Anterior cingulate cortex (tissue), 58 donors: ENCODE measurements at places on chromosomes 2 and 18.

DNA sequence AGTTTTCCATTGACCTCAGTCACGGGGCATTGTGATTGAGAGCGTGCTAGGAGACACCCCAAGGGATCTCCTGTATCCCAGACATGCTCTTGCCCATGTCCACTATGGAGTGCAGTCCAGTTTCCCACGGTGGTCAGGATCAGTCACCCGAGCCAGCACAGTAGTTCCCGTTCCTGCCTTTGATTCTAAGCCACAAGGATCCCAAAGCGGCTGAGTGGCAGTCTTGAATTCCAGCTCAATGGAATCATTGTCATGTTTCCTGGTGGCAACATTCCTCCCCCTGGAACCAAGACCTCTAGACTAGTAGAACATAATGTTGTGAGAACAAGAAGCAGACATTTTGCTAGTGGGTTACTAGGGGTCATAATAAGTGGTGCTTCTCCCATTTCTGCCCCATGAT, 154.3 kb downstream of the SEPTIN10 start:
- DNase-seq: no peak

DNA sequence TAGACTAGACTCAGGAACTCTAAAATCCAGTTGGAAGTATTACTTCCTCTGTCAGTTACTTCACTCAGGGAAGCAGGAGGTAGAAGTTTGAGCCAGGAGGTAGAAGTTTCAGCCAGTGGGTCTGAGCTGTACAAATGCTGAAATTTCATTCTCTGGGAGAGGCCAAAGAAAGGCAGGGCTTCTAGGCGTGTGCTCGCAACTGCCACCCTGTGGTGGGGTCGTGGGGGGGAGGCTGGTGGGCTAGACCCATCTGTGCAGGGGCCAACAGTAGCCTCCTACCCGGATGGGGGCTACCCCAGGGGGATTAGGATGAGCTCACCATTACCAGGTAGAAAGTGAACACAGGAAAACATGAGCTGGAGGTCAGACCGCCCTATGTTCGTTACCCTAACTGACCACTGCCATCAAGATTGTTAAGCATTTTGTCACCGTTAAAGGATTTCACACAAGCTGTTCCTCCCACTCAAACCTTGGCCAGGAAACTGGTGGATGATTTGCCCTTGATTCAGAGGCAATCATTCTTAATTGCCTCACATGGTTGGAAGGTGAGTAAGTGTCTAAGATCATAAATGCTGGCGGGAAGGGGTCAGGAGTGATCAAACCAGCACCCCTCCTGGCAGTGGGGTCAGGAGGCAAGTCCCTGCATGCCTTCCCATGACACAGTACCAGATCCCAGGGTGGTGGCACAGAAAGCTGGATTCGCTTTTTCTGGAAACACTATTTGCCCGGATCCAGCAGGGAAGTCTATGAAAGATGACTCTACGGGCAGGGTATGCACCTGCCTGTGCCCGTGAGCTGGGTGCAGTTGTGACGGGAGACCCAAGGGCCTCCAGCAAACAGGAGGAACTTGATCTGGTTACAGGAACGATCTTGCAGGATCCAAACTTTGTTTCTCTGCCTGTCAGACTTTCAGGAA, 5.2 kb upstream of the FHL2 start:
- DNase-seq: no peak

- no peak for DNase-seq
Measured at GRCh38 chr2:159285433-159285832, 1.1 kb downstream of the WDSUB1 start.

DNA sequence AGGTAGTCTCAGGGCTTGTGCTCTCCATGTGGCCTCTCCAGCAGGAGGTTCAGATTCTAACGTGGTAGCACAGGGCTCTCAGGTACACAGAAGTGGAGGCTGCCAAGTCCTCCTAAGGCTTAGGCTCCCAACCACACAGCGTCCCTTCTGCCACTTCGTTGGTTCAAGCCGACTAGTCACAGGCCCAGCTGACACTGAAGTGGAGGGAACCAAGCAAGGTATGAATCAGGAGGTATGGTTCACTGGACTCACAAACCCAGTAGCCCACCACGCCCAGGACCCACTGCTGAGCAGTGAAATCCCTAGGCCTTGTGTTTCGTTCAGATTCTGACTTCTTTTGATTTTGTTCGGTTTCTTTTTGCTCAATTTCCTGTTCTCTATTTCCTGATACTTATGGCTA, 46.0 kb upstream of the SEC11C start:
- DNase-seq: no peak

DNA sequence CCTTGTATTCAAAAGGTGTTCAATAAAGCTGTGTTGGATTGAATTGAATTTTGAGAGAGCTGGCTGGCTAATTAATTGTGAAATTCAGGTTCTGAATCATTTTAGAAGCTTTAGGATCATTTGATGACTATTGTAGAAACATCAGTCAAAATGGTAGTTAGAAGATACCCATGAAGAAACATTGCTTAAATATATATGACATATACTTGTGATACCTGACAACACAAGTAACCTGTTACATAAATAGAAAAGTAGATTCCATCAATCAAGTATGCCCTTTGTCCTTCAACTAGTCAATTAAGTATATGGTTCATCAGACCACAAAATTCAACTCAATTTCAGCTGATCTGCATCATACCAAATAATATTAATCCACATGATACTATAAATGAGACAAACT, 185.6 kb downstream of the PID1 start:
- no peak for DNase-seq

- no peak for DNase-seq
Measured at GRCh38 chr2:231452799-231453508, 11.3 kb downstream of the NCL start.

DNA sequence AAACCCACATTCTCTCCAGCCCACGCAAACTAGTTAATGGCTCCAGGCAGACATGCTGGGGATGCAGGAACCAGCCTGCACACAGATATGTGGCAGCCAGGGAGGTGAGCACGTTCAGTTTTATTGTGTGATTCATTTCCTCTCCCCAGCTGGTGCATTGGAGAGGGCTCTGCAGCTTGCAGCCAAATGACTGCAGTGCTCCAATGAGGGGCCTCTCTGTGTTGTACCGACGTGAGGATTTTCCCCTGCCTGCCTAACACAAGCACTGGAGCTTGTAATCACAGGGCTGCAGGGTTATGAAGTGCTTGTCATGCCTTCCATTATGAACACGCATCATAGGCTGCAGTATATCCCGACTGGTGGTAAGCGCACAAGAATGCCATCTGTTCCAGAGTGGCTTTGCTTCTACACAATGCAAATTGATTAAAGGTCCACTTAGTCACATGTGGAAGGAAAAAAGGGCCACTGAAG, 92.3 kb upstream of the THUMPD2 start:
- DNase-seq: peak; percentile 37

GRCh38 chr2:237701033-237701858, 73.9 kb downstream of the LRRFIP1 start:
- no peak for DNase-seq

DNA sequence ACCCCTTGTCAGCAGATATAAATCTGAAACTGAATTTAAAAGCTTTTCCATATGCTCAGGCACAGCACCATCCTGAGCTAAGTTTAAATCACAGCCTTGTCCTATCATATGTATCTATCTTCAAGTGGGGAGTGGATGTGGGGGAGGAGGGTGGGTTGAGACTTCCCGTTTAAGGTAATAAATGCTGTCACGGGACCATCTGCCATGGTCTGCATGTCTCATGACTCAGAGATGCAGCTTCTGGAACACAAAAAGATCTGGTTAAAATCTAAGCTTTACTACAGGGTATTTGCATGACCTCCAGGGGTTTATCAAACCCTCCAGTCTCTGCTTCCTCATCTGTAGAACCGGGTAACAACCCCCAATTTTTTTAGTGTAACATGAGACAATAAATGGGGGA, 377.7 kb upstream of the ST6GAL2 start:
- DNase-seq: no peak

DNA sequence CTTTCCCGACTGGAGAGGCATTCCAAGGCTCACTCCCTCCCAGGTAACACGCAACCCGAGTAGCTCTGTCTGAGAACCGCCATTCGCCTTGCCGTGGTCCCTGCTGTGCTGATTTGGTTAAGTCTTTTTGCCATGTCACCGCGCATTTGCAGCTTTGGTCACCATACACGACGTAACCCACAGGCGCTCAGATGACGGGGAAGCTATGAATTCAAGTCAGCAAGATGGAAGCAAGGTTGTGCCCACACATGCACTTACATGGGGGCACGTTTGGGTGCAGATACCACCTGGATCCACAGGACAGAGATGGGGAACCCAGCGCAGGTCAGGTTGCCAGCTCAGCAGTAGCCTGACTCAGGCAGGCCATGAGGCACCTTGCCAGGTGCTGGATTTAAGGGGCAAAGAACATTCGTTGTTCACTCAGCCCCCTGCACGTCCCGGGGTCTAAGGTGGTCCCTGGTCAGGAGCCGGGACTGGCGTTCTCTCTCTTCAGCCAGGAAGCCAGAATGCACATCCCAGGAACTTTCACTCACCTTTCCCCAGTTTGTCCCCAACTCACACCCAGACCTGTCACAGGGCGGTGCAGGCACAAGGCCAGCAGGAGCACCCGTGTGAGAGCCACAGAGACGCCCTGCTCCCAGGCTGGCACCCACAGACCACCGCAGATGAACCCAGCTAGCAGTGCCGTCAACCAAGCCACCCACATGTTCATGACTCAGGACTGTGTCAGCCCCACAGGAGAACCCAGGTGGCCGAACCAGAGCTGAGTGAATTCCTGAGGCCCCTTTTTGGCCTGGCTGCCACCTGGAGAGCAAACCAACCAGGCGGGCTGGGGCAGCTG, 19.9 kb downstream of the SNED1 start:
- DNase-seq: no peak

DNA sequence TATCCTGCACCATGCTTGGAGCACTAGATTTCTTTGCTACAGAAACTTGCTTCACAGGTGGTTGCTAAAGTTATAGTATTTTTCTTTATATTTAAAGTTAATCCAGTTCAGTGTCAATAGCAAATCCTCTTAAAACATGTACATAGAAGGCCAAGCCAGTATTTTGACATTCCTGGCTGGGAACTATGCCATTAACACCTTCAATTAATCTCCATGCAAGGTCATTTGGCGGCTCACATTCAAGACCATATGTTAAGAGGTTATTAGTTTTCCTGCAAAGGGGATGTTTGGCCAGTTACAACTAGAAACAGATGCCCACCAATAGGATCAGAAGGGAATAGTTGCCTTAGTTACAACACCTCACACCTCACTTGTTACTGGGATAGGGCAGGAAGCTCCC, 261.3 kb upstream of the MEIS1 start:
- DNase-seq: no peak

GRCh38 chr2:148552675-148553331, 91.7 kb upstream of the EPC2 start:
- no peak for DNase-seq

DNA sequence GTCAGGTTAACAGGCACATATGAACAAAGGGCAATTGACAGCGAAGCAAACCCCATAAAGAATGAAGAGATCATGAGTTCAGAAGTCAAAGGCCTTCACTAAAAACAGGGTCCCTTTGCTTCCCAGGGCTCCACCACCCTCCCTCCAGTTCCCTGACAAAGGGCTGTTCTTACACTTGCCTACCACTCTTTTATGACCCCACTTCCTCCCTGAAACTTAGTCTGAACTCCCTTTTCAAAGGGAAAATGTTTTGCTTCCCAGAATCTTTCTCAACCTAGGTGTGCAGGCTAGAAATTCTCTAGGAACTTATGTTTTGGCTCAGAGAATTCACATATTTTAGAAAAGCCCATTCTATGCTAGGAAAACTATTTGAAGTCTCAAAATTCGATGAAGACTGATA, 86.0 kb upstream of the ITGA4 start:
- no peak for DNase-seq

GRCh38 chr2:192159736-192160135, 35.0 kb downstream of the TMEFF2 start:
- DNase-seq: no peak

- DNase-seq: no peak
Measured at GRCh38 chr2:167785606-167786216, 461.7 kb downstream of the STK39 start.

DNA sequence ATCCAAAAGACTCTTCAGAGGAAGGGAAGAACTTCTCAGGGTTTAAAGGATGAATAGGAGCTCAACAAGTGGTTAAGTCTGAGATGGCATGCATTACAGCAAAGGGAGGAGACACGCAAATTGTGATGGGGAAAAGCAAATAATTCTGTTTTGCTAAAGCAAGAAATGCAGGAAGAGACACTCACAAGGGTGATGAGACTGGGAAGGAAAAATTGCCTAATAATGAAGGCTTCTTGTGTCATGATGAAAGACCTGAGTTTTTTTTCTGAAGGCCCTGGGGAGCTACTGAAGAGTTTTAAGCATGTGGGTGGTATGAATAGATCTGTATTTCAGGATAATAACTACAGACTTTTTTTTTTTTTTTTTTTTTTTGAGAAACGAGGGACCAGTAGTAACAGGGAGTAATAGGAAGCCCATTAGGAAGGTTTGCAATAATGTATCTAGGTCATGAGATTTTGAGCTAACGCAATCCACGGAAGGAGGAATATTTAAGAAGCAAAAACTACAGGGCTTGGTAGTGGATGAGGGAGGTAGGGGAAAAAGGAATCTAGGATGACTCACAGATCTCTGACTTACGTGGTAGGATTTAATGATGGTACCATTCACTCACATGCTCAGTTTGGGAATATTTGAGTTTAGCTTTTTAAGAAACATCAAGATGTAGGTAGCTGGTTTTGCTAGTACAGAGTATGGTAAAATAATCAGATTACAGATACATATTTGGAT, 16.0 kb upstream of the SERPINB3 start:
- no peak for DNase-seq

DNA sequence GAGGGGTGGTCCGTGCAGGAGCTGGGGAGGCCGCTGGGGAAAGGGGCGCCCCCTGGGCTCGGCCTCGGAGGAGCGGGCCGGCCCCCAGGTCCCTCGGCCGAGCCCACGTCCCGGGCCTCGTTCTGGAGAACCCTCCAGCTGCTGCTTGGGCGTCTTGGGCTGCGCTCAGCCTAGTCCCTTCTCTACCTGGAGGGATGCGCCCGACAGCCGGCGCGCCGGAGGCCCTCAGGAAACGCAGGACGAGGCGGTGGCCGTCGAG, 293 bp upstream of the D2HGDH start:
- DNase-seq: no peak

GRCh38 chr2:109648041-109648527, 33.9 kb downstream of the SOWAHC start:
- no peak for DNase-seq

DNA sequence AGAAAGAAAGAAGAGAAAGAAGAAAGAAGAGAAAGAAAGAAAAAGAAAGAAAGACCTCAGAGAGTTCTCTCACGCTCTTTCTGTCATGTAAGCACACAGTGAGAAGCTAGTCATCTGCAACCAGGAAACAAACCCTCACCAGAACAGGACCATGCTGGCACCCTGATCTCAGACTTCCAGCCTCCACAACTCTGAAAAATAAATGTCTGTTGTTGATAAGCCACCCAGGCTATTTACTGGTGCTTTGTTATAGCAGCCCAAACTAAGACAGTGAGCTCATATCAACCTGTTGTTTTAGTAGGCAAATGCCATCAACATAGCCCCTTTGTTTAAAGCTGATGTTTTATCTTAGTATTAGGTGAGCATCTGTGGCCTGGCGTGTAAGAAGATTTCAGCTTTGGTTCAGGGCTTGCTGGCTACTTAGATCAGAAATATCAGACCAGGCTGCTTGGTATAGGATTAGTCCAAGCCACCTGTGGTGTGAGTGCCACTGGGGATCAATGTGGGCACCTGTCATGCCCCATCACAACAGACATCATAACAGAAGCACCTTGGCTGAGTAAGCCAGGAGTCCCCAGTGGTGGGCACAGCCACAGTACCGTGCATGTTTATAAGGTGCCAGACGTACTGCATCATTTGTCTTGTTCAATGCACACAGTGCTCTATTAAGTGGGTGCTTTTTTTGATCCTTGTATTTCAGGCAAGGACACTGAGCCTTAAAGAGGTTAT, 94.4 kb downstream of the LBH start:
- DNase-seq: no peak
